C1 segment of cervical spinal cord (tissue), 14 donors: ENCODE measurements at places on chromosomes 2 and 18.

DNA sequence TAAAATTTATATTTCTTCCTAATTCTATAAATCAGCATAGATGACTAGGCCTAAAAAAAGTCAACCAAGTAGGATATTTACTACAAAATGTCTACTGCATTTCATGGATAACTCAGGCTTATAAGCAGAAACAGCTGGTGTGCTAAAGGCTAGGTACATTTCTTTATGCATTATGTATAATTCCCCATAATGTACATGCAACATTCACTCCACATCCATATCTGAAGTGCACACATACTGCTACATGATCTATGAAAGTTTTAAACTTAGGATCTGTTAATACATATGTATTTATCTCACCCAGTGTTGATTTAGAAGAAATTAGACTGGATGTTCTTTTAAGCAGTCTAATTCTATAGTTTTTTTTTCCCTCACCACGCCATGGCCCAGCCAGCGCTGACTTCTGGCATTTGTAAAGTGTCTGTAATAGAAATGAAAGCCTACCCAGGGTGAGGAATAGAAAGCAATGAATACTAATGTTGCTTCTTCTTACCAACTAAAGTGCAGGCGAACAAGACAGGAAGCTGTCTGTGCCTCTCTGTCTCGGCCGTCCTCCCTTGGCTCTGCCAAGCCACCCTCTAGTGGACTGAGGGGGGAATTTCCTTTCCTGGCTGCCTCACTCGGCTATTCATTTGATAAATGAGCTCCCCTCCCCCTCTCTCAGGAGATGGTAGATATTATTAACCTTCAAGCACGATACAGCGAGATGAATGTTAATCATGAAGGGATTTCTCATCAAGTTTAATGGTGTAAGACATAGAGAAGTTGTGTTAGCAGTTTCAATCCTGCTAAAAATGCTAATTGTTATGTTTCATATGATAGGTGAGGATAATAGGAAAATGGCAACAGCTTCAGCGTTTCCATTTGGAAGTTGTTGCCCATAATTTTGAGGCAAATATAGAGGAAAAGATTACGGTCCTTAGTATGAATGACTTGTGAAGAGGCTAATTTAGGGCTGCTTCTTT, 384.5 kb downstream of the MTX2 start:
- DNase-seq, result peak; percentile 4

DNA sequence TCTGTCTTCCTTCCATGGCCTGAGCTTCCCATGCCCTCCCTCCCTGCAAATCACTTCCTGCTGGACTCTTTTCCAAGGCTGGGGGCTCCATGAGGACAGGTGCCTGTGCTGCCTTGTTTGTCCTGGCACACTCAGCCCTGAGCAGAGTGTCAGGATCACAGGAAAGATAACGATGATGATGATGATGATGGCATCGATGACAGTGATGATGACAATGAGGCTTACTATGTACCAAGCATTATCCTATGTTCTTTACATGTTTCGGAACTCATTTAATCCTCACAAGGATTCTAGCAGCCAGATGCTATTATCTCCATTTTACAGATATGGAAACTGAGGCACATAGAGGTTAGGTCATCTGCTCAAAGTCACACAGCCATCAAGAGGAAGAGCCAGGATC, 170.0 kb downstream of the CTIF start:
- no peak for DNase-seq

GRCh38 chr2:213243189-213244044, 40.8 kb upstream of the SPAG16 start:
- no peak for DNase-seq

GRCh38 chr2:232929303-232930058, 59.4 kb downstream of the SNORC start:
- DNase-seq, result no peak

DNA sequence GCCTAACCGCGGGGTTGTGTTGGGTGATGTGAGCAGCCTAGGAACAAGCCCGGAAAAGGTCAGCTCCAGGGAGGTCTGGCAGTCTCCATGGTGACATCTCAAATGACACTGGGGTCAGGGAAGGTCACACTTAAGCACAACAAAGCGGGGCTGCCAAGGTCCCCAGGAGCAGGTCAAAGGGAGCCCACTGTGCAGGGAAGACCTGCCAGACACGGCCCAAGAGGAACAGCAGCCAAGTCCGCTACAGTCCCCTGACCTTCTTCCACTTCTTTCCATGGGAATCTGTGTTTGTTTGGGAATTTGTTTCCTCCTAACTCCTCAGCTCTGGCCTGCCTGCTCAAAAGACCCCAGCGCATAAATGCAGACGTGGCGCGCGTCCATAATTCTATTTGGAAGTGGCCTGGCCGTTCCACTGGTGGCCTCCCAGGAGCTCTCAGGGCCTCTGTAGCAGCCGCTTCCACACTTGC, 232.1 kb upstream of the COPS8 start:
- DNase-seq, result no peak

DNA sequence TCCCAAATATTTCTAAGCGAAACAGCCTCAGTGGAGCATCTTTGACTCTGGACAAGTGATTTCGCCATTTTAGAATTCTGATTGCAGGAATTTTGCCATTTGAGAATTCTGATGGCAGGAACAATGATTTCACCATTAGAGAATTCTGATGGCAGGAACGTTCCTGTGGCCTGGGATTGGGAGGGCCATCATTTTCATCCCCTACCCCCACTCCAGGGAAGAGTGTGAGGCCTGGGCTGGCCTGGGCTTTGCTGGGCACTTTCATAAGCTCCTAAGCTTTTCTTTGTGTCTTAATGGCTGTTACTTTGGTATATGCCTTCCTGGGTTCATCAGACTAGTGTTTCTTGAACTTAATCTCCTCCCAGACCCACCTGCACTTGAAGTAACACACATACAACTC, 129.3 kb upstream of the EPAS1 start:
- DNase-seq, result no peak

DNA sequence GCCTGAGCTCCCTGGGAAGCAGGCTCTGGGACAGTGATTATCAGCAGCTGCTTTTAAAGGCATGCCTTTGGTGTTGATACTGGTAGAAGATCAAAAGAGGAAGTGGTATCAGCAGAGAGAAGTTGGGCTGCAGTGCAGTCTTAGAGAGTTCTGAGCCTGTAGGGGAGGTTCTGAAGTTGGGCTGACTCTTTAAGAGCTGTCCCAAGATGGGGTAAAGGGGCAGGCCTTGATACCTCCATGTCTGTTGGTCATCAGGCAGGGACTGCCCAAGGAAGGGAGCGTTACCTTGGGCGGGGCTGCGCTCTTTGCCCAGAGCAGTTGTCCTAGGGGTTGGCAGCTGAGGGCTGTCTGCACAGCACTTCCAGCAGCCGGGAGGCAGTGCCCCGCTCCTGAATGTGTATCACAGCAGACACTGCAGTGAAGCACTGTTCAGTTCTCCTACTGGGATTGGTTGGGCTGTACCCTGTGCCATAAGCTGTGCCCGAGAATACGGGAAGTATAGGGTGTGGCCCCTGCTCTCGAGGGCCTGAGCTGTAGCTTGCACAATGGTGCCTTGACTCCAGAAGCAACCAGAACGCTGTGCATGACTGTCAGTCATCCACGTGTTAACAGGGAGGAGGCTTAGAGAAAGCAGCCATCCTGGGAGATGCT, 177.0 kb downstream of the CTIF start:
- no peak for DNase-seq

DNA sequence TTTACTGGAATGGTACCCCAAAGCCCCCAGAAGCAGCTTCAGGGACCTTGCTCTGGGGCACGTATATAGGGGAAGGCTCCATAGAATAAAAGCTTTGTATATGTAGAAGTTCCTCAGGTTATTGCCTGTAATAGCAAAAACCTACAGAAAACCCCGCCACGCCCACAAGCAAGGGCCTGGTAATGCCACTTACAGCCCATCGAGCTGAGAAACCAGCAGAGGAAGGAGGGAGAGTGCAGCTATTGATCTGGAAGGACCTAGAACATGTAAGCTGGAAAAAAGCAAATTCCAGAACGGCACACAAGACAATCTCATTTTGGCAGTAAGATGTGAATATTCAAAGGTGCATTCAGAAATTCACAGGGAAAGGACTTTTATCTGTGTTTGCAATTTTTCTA, 15.8 kb downstream of the HS1BP3 start:
- no peak for DNase-seq

- no peak for DNase-seq
Measured at GRCh38 chr2:144694456-144694855, 174.5 kb upstream of the ZEB2 start.

DNA sequence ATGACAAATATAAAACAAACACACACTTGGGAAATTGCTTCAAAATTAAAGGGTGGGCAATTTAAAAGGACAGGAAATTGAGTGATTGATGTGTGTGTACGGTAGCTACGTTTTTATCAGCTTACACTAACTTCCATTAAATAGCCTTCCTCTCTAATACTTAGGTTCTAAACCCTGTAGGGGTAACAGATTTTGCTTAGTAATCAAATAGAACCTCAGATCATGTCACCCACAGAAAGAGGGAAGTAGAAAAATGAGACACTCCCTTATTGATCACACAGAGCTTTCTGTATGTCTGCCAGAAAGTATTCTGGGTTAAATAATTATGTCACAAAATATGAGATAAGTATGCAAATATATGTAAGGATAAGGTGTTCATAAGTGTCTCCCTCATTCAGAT, 93.3 kb downstream of the ICA1L start:
- no peak for DNase-seq

GRCh38 chr2:124318913-124319312, 293.8 kb downstream of the CNTNAP5 start:
- DNase-seq, result no peak

DNA sequence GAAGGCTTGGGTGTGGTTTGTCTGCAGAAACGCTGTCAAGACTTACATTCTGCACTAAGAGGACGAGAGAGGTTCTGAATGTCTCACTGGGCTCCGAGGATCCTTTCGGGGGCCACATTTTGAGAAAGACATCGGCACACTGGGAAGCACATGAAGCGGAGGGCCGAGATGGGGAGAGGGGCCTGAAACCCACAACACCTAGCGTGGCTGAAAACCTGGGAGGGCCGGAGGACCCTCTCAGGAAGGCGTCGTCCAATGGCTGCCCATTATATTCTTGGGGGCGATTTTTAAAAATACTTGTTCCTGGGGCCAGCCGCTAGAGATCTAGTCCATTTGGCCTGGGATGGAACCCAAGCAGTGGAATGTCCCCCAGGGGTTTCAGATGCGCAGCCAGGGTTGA, 229.6 kb downstream of the GBX2 start:
- no peak for DNase-seq

DNA sequence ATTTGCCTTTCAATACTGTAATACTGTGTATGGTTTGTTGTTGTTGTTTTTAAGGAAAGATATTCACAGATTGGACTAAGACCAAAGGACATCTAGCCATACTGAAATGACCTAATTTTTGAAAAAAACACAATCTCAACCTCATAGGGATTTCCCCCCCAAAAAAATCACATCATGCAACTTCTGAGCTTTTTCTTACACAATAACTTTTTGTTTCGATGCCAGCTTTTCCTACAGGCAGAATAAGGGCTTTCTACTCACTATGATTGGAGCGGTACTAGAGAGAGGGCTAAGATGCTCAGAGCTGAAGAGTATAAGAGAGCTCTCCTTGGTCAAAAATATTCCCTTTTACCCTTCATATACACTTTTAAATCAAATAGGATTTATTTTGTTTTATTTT, 32.4 kb upstream of the SLC3A1 start:
- DNase-seq, result no peak

GRCh38 chr2:98807221-98807620, 76.3 kb upstream of the MGAT4A start:
- DNase-seq, result no peak

DNA sequence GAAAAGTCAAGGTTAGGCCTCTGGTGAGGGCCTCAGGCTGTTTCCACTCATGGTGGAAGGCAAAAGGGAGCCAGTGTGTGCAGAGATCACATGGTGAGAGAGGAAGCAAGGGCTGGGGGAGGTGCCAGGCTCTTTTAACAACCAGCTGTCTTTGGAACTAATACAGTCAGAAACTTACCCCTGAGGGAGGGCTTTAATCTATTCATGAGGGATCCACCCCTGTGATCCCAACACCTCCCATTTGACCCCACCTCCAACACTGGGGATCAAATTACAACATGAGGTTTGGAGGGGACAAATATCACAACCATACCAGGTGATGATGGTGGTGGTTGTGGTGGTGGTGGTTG, 10.9 kb downstream of the POLI start:
- no peak for DNase-seq

DNA sequence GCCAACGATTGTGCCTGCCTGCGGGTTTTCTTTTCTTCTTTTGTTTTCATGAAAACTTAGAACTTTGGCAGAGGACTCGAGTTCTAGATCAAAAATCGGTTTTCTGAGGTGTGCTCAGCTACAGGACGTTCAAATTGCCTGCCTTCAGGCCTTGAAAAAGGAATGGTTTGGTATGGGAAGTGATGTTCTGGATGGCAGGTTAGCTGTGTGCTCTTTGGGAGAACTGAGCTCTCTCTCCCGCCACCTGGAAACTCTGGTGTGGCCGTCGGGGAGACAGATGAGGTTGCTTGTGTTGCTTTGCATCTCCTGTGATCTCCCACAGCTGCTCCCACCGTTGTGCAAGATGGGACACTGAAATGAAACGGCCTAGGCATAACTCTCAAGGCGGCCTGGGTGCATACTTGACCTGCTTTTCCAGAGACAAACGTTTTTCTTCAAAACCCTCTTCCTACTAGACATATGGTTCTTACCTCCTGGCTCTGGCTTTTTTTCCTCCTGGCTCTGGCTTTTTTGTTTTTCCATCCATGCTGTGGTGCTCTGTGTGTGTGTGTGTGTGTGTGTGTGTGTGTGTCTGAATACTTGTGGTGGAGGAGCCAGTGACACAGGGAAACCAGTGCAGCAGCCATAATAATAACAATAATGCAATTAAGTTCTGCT, 2.0 kb downstream of the FMNL2 start:
- peak; percentile 45 for DNase-seq

DNA sequence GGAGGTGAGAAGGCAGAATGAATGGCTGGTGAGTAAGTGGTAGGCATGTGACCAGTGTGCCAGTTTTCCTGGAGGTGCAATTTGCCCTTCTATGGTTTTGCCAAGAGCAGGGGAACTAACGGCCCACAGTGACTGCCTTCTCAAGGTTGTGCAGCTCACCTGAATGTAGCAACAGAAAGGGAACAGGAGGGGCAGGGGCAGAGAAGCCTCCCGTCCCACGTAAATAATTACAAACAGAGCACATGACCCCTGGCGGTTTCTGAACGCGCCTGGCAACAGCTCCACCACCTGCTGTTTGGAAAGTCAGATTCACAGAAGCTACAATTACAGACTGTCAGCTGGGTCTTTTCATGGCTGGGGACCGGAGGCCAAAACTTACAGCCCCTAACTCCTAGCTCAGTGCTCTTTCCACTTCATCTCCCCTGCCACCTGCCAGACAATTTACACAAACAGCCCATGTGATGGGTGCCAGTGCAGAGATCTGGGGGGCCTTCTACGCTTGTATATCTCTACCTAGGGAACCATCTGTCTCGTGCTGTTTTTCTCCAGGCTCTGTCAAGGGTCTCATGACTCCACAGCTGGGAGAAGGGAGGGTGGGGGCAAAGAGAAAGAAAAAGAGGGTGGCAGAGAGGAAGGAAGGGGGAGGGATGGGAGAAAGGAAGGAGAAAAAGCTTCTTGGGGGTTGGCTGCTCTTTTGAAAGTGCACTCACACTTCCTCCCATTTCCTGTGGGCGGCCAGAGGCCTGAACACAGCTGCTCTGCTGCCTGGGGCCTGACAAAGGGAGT, 69.6 kb downstream of the POLR1A start:
- peak; percentile 70 for DNase-seq
